ENCODE measurements at places on chromosomes 7 and 10. TPM values are rescaled to one million over a fixed set of nuclear protein-coding genes. Genes with fewer than 3 reads are reported as not detected.

The NAT16 gene
- not detected for total RNA-seq

The GSTO2 gene
- total RNA-seq = 0.73 TPM

The METTL27 gene
- total RNA-seq = 2.7 TPM

The EPDR1 gene
- 0.20 TPM for total RNA-seq

The CTAGE8 gene
- 0.98 TPM for total RNA-seq

The GCK gene
- total RNA-seq = 0.25 TPM

The KCNH2 gene
- total RNA-seq = 0.36 TPM

The MYPN gene
- total RNA-seq = not detected
